Naive thymus-derived CD8-positive, alpha-beta T cell (primary cell): ENCODE measurements at places on chromosomes 12 and 14. TPM values are rescaled to one million over a fixed set of nuclear protein-coding genes. Genes with fewer than 3 reads are reported as not detected.

The DAO gene
- total RNA-seq = not detected

The SLC38A4 gene
- not detected for total RNA-seq

The ADAMTS20 gene
- not detected for total RNA-seq

The UNC79 gene
- not detected for total RNA-seq

The SLCO1B1 gene
- not detected for total RNA-seq
